NCI-H82 (cell line): ENCODE measurements at places on chromosomes 7 and 10.
A peak's percentile ranks its signal among the peaks of the same experiment; 100 is the strongest.

- DNase-seq: no peak
Measured at GRCh38 chr10:124094419-124094785, 1.0 kb upstream of the CHST15 start.

DNA sequence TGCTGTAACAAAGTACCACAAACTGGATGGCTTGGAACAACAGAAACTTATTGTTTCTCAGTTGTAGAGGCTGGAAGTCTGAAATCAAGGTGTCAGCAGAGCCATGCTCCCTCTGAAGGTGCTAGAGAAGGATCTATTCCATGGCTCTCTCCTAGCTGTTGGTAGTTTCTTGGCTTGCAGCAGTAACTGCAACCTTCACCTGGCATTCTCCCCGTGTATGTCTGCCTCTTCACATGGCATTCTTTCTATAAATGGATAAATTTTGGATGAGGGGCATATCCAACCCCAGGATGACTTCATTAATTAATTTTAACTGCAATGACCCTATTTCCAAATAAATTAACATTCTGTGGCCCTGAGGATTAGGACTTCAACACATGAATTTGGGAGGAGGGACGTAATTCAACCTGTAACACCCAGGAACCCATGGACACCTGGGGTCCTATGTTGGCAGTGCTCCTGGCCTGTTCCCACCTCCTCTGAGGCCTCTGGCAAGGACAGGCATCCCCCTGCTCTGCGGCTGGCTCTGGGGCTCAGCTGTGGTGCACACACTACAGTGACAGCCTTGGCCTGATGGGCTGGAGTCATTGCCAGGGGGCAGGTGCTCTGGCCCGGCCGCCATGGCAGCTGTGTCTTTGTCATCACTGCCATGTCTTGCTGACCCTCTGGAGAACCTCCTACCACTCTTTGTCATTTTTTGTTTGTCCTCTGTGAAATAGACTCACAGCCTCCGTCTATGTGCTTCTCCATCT is 30.8 kb downstream of the LSMEM1 start:
- no peak for DNase-seq

DNA sequence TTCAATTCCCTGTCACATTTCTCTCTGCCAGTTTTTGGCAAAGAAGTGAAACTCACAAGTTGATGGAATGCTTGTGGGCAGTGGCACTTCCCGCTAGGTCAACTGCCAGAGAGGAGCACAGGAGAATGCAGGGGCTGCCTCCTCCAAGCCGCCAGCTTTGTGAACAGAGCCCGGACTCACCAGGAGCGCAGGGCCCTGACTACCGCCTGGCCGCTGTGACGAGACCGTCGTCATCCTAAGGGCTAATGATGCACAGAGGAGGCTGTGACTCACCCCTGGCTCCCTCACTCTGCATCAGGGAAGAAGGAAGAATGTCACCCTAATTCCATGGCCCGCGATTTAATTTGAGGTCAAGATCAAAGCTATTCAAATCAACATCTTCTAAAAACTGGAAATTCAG is 123.9 kb downstream of the TAX1BP1 start:
- no peak for DNase-seq

- DNase-seq: no peak
Measured at GRCh38 chr10:25063644-25064043, 47.2 kb downstream of the THNSL1 start.

DNA sequence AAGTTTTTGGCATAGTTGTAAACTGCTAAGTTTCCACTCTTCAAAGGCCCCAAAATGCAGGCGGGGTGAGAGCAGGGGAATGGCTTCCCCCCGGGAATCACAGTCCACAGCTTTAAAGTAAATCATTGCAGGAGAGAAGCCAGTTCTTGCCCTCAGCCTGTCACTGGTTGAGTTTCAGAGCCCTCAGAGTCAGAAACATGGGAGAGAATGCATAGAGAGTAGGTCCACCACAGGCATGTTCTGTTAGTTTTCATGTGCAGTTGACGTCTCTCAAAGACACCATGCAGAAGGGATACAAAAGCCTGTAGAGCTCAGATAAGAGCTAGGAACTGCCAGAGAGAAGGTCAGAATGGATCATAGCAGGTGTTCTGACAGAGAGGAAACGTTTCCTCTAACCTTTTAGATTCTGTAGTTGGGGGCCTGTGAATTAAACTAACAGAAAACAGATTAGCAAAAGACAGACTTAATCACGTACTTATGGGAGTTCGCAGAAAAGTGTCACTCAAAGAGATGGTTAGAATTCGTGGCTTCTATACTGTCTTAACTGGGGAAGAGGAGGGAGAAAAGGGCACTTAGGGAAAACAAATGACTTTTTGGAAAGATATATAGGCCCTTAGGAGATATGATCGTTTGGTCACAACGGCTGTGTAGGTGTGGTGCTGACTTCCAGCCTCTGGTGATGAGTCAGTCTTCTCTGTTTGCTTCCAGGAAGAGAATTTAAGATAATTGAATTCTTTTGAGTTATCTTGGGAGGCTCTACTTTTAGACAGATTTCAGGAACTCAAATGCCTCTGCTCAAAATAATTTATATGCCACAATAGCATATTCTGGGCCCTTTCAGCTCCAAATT is 48.0 kb upstream of the MSRB2 start:
- no peak for DNase-seq

DNA sequence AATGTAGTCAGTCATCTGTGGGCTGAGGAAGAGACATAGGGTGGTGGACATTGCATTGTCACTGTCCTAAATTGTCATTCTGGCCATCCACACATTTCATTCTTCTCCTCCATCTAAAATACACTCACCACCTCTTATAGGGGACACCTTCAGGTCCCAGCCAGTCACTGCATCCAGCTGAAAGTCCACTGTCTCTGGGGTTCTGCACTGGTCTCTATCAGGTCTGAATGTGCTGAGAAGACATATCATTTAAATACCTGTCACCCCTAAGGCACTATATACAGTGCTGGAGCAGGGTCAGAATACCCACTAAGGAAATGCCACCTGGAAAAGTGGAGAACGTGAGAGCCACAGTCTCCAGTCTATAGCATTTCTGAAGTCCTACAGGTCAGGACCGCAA is 29.6 kb downstream of the SH2D4B start:
- no peak for DNase-seq

- DNase-seq: no peak
Measured at GRCh38 chr10:116043861-116044260, 229.1 kb downstream of the GFRA1 start.

DNA sequence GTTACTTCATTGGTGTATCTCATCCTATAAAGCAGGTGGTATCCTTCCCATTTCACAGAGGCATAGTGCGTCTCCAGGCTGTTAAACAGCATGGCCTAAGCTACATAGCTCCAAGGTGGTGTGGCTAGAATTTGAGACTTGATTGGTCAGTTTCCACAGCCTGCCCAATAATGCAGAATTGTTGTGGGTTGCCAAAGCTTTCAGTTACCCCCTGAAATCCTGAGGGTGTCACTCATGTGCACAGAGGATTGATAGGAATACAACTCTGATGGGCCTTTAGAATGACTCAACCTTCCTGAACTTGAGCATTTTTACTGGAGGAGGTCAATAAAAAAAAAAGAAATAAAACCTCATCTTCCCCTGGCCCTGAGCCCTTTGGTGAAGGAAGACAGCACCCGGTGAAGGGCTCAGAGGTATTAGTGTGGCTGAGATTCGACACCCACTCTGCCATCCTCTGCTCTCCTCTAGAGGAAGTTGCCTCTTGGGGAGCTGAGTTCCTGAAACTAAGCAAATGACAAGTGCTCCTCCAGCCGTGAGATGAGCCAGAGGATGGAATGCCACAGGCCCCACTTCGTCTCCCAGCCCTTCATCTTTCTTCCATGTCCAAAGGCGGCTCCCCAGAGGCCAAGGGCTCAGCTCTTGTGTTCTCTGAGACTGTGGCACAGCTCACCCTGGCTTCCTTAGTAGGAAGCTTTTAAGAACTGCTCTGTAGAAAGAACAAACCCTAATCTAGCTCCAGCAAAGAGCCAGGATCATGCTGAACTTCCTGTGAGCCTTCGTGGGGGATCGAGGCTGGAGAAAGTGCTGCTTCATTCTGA is 1.0 kb downstream of the ACSL5 start:
- DNase-seq: no peak

DNA sequence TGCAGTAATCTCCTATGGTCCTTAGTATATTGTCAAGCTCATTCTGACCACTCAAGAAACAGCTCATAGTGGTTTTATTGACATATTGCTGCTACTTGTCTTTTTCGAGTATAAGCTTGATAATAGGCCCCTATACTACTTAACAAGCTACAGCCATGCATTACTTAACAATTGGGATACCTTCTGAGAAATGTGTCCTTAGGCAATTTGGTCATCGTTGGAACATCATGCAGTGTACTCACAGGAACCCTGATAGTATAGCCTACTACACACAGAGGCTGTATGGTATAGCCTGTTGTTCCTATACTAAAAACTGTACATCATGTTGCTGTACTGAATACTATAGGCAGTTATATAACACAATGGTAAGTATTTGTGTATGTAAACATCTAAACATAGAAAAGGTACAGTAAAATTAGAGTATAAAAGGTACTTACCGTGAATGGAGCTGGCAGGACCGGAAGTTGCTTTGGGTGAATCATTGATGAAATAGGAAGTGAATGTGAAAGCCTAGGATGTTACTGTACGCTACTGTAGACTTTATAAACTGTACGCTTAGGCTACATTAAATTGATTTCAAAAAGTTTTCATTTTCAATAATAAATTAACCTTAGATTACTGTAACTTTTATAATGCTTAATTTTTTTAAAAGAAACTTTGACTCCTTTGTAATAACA is 160.9 kb downstream of the LRRC4 start:
- no peak for DNase-seq

- no peak for DNase-seq
Measured at GRCh38 chr7:144468990-144469732, 65.7 kb upstream of the NOBOX start.

DNA sequence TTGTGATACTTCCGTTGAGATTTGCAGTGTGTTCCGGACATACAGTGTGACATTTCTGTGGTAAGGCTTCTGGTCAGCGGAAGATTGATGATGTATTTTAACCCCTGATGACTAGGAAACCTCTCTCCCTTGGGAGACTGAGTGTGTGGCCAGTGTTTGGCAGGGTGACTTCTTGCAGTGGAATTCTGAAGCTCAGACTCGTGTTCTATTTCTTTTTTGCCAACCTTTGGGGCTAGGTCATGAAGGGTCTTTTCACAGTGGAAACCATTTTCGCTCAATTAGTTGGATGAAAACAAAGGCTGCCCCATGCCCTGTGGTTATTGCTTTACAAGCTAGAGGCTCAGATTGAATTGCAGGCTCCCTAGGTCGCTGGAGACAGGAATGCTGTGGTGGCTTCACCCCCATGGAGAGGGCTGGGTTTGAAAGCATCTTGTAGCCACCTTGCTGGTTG is 288.9 kb downstream of the BBS9 start:
- no peak for DNase-seq

GRCh38 chr7:70392256-70392876 is 739.6 kb upstream of the GALNT17 start:
- DNase-seq: no peak

DNA sequence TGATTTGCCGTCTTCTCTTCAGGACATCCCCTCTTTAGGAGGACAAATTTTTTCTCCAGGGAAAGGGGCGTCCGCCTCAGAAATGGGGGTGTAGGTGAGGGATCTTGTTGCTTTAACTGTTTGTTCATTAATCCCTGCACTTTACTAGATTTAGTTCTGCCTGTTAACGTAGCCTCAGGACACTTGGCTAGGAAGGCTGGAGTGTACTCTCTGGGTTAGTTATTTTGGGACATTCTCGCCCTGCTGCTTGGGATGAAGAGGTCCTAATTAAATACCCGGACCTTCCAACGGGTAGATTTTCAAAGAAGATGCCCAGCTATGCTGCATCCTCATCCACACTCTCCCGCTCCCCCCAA is 552 bp upstream of the ZNF365 start:
- DNase-seq: no peak

DNA sequence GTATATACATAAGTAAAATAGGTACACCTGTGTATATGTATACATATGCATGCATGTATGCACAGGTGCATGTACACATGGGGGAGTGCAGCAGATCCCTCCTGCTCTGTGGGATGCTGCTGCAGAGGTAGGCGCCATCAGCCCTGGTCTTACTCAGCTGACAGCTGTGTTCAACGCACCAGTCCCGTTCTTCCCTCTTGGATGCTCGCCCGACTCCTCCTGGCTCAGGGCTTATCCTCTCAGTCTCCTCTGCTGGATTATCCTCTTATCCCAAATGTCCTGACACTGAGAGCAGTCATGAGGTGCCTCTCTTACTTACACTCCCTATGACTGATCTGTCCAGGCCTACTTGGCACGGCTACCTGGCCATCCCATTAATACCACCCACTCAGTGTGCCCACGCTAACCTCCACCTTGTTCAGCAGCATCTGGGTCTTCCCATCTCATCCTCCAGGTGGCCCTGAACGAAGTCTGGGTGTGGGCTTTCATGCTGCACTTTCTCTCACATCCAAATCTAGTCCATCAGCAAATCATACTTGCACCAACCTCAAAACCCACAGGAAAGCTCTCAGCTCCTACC is 357.1 kb downstream of the TCERG1L start:
- DNase-seq: peak; percentile 70

DNA sequence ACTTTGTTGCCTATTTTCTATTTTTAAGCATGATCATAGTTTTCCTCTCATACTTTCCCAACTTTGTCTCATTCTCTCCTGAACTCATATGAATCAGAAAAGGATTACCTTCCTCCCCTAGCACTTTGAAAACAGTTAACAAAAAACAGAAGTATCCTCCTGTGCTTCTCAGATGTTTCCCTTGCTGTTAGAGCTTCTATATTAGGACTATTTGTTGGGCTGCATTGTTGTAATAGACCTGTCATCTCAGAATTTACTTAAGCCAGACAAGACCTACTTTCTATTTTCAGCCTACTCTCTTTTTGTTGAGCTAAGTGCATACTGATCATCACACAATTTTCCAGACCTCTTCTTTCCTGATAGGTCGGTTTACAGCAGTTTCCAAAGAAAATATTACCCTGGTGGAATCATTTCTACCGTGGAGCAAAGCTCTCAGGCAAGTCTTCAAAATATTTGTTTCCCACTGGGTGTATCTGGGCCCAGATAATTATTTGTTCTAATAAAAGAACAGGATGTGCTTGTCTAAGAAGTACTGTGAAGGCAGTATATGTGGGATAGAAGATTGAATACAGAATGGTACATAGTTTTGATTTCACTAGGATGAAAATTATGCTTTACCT is 411.9 kb upstream of the KLF6 start:
- DNase-seq: no peak

DNA sequence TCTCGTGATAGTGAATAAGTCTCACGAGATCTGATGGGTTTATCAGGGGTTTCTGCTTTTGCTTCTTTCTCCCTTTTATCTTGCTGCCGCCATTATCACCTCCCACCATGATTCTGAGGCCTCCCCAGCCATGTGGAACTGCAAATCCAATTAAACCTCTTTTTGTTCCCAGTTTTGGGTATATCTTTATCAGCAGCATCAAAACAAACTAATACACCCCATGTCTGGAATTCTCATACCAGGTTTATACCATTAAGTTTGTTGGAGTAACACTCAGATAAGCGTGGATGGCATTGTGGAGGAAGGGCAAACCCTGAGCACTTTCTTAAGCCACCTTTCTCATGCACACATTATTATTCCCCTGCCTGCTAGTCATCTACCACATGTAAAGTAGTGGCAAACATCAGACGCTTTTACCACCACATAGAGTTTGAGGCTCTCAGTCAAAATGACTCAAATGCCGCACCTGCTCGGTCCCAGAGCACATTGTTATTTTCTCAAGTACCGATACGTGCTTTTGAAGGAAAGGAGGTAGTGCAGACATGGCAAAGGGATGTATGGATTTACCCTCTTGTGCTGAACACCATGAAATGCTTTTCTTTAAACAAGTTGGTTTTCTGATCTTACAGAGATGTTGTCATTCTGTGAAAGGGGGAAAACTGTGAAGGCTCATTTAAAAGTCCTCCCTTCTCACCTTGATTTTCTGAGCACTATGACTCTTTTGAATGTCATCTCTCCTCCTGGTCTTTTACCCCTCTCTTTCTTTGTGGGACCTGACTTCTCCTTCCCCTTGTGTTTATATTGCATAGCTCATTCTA is 429.7 kb downstream of the EXOC4 start:
- no peak for DNase-seq
